Karpas-422 (cell line): ENCODE measurements at places on chromosomes 2 and 18.

GRCh38 chr2:170711774-170712652 lies 3.1 kb upstream of the SP5 start:
- DNase-seq = no peak

DNA sequence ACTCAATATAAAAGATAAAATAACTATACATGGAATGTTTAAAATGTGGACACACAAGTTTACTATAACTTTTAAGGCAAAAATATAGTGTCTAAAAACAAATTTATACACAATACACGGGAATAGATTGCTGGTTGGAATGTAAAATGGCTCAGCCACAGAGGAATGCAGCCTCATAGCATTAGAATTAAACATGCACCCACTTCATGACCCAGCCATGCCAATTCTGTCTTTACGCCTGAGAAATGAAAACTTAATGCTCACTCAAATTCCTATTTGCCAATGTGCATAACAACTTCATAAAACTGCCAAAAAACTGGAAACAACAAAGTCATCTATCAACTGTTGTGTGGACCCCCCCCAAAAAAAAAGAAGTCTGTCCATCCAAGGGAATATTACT lies 1006.6 kb upstream of the POU3F3 start:
- no peak for DNase-seq

GRCh38 chr2:45156605-45157004 lies 147.4 kb upstream of the SIX2 start:
- DNase-seq = no peak

GRCh38 chr2:238286551-238286950 lies 1.9 kb downstream of the PER2 start:
- DNase-seq = no peak

DNA sequence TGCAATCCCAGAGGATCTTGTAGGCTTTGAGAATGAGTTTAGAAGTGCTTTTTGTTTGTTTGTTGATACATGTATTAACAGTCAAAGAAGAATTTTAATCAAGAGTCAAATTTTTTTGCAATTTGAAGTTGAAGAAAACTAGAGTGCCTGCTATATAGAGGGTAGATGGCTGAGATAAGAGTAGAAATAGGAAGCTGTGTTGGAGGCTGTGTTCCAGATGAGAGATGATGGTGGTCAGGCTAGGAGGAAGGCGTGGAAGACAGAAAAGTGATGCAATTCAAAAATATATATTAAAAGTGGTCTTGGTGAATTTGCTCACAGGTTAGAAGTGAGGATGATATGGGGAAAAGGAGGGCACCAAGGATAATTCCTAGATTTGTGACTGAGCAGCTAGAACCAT lies 978.3 kb downstream of the BCL11A start:
- DNase-seq = no peak

- no peak for DNase-seq
Observed at GRCh38 chr2:172376505-172377125, 50.8 kb upstream of the ITGA6 start.

GRCh38 chr2:99190548-99190947 lies 9.6 kb downstream of the MRPL30 start:
- DNase-seq = no peak

DNA sequence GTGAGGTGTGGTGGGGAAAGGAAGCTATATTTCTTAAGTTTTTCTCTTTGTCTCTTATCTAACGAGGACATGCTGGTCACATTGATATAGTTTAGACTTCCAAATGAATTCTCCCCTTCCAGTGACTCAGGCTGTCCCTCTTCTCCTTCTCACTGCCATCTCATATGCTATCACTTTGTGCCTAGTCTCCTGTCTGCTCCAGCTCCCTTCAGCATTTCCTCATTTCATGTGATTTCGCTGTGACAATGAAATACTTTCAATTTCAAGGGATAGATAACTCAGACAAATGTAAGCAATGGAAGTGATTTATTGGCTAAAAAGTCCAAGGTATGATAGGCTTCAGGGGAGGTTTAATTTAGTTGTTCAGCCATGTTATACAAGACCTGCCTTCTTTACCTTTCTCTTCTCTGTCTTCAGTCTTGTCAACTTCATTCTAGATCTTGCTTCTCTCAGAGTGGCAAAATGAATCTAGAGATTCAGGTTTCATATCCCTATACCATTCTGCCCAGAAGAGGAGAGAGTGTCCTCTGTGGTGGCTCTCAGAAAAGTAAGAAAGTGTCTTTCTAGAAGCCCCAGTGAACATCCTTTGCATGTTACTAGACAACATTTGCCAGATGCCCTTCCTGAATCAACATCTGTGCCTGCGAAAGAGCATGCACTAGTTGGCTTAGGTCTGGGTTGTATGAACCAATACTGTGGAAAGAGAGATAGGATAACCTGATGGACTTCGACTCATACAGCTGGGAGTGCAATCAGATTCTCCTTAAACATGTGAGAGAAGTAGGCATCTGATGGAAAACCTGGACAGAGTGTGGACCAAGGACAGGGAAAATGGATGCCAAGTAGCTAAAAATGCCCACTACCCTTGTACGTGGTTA lies 29.9 kb upstream of the GPR155 start:
- no peak for DNase-seq

- no peak for DNase-seq
Observed at GRCh38 chr2:24434541-24434940, 56.5 kb upstream of the NCOA1 start.

DNA sequence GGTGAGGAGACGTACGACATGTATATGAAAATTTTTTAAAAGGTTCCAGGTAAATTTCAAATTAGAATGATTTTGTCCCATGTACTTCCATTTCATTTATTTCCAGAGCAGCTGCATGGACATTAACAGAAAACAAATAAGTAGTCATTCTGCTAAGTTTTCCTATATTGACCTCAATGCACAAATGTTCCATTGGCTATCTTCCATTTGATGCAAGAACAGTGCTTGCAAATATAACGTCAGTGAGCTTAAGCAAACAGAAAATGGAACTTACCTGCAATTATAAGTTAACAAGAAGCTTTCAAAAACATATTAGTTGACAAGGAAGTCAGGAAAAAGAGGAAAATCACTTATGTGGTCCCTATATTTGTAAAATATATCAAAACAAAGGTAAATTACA lies 16.6 kb downstream of the PAIP2B start:
- no peak for DNase-seq
